PC-9 (cell line): ENCODE measurements at places on chromosomes 1 and 21. TPM values are rescaled to one million over a fixed set of nuclear protein-coding genes. Genes with fewer than 3 reads are reported as not detected.

The ZBTB37 gene
- total RNA-seq: 7.4 and 8.3 TPM in 2 replicates

The S100A9 gene
- total RNA-seq: 2.1 and 4.3 TPM in 2 replicates

The NTMT2 gene
- total RNA-seq: not detected in 2 replicates

The PLA2G2A gene
- total RNA-seq: not detected in 2 replicates

The ENSA gene
- 229 and 263 TPM in 2 replicates for total RNA-seq

The CD84 gene
- not detected in 2 replicates for total RNA-seq

The CDCP2 gene
- total RNA-seq: not detected in 2 replicates

The ASTN1 gene
- not detected in 2 replicates for total RNA-seq

The L1TD1 gene
- total RNA-seq: 0.10 TPM in 1 of 2 replicates, not detected in the other

- no peak for DNase-seq
These were observed 137.0 kb downstream of the BRINP2 start for GRCh38 chr1:177307771-177308170.

- DNase-seq: no peak
These were observed 1.6 kb downstream of the ABCA4 start for GRCh38 chr1:94119306-94119705.

DNA sequence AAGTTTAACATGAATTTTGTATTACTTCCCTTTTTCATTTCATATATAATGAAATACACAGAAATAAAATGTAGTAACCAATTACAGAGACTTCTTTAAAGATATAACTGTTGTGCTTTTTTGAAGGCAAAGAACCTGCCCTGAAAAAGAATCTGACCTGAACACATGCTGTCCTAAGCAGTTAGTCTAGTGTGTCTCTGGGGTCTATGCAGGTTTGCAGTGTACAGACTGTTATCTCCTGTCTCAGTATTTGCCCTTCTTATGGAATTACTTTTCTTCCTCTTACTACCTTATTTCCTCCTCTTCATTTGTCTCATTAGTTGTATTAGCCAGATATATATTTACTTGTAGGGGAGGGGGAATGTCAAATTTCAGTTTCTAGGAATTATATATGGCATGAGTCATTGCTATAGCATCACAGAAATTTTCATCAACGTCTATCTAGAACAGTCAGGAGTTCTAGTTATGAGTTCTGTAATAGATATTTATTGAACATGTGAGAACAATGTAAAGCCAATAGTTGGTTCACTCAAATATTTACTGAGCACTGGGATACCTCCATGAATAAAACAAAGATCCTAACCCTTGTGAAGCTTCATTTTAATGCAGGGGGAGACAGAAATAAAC is 28.4 kb upstream of the PLEKHO1 start:
- DNase-seq: no peak

DNA sequence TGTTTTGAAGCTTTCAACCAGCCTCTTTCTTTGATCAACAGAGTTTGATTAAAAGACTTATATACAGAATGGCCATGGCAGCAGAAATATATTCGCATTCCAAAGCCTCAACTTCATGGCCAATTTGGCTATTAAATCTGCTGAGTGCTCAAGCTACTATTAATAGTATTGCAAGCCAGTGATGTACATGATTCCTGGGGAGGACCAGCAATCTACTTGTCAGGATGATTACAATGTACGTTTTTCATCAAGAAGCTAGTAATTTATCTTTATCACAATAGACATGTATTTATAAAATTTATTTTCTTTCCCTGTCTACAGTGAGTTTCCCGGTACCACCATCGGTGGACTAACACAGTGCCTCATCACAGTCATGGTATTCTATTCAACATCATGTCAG is 515.5 kb downstream of the AMY1C start:
- no peak for DNase-seq

DNA sequence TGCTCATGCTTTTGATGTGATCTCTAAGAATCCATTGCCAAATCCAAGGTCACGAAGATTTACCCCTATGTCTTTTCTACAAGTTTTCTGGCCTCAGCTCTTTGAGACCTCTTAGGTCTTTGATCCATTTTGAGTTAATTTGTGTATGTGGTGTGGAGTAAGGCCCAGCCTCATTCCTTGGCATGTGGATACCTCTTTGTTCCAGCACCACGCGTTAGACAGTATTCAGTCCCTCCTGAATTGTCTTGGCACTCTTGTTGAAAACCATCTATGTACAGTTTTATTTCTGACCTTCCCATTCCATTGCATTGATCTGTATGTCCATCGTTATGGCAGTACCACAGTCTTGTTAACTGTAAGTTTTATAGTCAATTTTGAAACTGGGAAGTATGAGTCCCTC is 8.0 kb upstream of the FTCD start:
- DNase-seq: no peak

- peak; percentile 38 for DNase-seq
These were observed 5.4 kb upstream of the KNCN start for GRCh38 chr1:46556822-46557221.

DNA sequence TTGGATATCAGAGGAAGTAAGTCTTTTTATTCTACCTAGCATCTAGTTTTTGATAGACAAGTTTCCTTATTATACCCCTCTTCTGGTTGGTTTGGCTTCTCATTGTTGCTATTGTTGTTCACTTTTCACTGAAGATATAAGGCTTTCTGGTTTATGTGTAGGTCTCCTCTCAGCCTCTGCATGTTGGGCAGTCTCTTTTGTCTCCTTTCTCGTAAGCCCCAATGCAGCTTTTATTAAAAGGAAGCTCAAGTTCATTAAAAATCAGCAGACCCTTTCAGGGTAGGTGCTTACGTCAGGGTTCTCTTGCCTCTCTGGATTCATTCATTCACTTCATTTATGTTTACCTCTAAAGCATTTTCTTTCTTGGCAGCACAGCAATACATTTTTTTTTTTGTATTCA is 4.8 kb upstream of the DHX9 start:
- DNase-seq: no peak

- no peak for DNase-seq
These were observed 686.7 kb downstream of the MATN1 start for GRCh38 chr1:30036666-30037065.

DNA sequence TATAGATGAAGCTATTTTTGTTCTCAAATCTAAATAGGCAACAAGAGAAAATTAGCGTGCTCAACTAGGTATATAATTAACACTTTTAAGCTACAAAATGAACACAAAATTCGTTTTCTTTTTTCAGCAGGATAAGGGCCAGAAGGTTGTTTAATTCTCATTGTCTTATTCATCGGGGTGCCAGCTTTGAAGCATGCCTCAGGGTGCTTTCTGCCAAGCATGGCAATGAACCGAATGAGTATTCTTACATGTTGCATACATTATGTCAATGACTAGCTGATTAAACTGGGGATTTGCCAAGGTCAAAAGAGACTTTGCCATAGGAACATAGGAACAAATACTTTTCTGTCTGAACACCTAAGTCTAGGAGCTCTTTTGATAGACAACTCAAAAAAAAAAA is 102.0 kb upstream of the MAP1LC3C start:
- no peak for DNase-seq

DNA sequence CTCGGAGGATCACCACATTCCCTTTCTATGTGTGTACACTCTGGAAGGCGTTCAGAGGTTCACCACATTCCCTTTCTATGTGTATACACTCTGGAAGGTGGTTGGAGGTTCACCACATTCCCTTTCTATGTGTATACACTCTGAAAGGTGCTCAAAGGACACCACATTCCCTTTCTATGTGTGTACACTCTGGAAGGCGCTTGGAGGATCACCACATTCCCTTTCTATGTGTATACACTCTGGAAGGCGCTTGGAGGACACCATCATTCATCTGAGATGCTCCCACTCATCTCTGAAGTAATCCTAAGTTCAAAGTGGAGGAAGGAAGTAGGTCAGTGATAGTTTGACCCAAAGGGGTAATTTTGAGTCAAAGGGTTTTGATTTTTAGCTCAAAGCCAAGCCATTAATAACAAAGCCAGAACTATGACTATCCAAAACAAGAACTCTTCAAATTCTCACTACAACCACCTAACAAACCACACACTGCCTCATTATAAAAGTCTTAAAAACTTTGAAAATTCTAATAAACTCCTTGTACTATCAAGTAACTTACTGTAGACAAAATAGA is 32.9 kb downstream of the NRIP1 start:
- DNase-seq: no peak

DNA sequence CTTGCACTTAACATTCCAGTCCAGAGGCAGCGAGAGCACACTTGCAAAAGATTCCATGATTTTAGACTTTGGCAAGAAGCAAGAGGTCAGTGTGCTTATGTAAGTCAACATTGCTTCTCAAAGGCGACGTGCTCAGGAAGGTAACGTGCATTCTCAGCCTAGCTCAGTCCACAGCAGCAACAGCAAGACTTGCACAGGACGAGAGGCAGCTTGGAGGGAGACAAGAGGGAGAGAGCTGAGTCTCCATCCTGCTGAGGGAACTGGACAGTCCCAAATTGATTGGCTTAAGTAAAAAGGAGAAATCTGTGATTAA is 56.5 kb downstream of the PTP4A2 start:
- no peak for DNase-seq

DNA sequence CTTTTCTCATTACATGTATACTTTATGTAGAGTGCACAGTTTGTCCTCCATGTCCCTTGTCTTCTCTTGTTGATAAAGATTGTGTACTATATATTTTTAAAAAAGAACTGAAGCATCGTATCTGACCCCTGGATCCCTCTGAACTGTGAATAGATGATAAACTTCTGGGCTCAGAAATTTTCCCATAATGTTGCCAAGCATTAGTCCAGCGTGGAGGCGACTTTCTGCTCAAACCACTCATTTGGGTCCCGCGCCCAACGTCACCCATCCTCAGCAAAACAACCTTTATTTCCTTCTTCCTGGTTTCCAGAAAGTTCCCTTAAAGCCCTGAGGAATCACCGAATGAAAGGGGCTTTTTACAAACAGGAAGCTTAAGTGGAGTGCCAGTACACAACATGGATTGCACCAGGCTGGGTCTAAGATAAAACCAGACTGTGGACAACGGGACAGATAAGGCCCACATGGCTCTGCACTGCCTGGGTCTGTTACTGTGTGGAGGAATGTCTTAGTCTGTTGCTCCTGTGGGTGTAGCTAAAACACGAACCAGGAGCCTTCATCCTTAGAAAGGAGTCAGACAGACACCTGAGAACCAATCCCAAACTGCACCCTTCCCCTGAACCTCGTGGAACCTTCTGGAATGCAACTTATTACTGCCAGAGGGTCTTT is 15.6 kb downstream of the EVA1C start:
- DNase-seq: no peak

DNA sequence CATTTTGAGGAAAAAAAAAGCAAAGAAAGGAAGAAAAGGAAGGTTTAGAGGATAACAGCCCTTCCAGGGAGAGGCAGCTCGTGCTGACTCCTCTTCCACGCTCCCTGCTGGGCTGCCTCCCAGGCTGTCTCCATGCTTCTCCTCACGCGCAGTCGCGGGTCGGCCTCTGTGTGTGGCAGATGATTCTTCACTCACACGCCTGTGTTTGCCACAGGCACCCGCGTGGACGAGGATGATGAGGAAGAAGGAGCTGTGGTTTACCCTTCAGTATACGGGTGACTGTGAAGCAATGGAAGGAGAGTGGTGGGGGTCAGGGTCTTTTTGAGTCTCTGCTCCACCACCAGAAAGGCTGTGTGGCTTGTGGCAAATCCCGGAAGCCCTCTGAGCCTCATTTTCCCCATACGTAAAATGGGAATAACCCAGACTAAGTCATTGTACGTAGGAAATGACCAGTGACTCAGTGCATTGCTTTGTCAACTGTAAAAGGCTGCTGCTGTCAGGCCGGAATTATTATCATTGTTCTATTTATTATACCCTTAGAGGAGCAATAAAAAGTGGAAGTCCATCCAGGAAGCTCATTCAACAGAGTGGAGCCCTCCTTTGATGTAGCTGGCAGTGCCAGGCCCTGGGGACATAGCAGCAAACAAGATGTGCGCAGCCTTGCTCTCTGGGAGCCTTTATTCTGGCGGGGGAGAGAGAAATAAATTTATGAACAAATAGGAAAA is 11.9 kb upstream of the SH2D2A start:
- no peak for DNase-seq

DNA sequence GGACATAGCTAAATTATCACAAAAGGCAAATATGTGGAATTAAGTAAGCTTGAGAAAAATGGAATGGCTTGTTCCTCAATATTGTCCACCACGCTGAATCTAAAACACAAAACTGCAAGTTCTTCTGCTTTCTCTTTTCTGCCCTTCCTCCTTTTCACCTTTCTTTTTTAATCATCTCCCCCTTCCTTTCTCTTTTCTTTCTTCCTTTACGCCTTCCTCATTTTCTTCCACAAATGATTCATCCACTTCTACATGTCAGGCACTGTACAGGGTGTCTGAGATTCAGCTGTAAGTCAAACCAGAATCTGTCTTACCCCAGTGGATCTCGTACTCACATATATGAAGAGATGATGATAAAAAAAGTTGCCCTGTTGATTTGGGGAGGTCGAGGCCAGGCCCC is 1182.5 kb downstream of the MRPL39 start:
- no peak for DNase-seq

GRCh38 chr1:229117664-229118300 is 153.1 kb upstream of the RAB4A start:
- no peak for DNase-seq

DNA sequence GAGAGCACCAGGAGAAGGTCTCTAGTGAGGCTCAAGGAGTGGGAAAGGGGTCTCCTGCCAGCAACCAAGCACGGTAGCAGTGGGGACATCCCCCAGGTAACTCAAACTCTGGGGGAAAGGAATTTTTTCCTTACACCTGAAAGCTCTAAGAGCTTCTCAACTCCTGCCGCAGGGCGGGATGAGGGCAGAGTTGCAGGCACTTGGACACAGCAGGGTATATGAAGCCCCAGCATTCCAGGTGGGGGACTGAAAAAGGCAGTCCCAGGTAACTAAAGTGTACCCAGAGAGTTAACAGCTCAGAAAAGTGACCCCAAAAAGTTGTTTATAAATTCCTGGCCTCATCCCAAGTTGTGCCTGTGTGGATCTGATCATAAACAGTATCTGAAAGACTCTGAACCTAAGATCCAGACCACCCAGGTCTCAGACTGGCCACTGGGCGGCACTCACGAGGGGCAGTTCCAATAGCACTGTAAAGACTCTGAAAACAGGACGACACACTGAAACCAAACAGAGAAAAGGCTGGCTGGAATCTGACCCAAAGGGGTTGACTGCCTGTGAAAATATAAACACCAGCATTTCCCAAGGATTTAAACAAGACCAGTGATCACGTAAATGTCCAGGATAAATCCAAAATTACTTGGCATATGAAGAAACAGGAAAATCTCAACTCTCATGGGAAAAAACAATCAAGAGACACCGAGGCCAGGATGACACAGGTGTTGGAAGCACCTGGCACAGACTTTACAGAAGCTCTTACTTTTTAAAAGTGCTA is 47.5 kb downstream of the HSF2BP start:
- no peak for DNase-seq
